Endothelial cell of coronary artery (primary cell): ENCODE measurements at places on chromosomes 1 and 21. TPM values are rescaled to one million over a fixed set of nuclear protein-coding genes. Genes with fewer than 3 reads are reported as not detected.

The OR2M2 gene
- not detected in 2 replicates for total RNA-seq

The C1QC gene
- not detected in 2 replicates for total RNA-seq

The HPDL gene
- total RNA-seq: 1.4 and 3.2 TPM in 2 replicates

The IVL gene
- total RNA-seq: not detected in 2 replicates

The SPRR2E gene
- not detected in 2 replicates for total RNA-seq
